DMS79 (cell line): ENCODE measurements at places on chromosomes 7 and 10.

DNA sequence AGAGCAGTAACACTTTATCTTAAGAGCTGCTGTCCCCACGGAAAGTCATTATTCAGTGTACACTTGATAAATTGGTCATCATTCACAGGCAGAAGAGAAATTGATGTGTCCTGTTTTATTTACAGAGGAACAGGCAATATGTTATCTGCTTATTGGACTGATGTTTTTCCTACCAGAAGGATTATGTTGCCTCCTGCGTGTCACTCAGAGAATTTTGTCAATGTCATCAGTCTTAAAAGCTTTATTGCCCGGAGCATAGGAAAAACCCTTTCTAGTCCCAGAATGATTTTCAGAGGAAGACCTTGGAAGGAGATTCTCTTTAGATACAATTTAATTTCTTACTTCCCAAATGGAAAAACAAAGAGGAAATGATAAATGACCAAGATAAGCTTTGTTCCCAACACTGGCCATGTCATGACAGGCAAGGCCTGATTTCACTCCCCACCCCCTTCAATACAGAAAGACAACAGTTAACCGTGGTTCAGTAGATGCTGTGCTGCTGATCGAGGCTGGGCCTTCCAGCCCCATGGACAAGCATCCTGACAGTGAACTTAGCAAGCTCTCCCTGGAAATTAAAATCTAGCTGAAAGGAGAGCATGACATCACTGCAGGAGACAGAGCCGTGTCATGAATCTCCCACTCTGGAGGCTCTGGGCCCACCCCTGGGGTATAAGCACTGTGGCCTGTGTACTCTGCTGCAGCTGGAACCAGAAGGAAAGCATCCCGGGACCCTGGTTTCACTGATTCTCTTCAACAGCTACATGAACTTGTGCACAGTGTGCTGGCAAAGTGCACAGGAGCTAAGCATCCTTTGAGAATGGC is 118.8 kb upstream of the LYZL2 start:
- DNase-seq = no peak

- no peak for DNase-seq
Measured at GRCh38 chr10:64430690-64431323, 909.6 kb downstream of the REEP3 start.

GRCh38 chr10:95601116-95601719 is 40.0 kb upstream of the SORBS1 start:
- peak; percentile 0 for DNase-seq

- no peak for DNase-seq
Measured at GRCh38 chr7:16702441-16702840, 51.1 kb upstream of the TSPAN13 start.

DNA sequence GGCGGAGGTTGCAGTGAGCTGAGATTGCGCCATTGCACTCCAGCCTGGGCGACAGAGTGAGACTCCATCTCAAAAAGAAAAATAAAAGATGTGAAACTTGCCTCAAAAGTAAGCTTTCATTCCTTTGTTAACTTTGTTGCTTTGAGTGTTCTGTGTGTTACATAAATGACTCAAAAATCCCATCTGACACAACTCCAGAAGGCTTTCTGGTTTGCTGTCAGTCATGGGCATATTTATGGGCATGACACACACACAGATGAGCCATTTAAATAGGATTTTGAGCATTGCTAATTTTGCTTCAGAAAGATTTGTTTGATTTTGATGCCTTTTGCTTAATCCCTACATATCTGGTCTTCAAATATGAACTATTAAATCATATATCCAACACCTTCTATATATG is 82.6 kb downstream of the CACNB2 start:
- DNase-seq = no peak

GRCh38 chr10:77898323-77899079 is 28.1 kb downstream of the DLG5 start:
- peak; percentile 77 for DNase-seq

GRCh38 chr10:26721561-26721960 is 24.1 kb downstream of the PDSS1 start:
- no peak for DNase-seq
